SW480 (cell line): ENCODE measurements at places on chromosomes 1 and 21.

GRCh38 chr1:42930178-42931107 is 28.2 kb downstream of the SLC2A1 start:
- no peak for DNase-seq

GRCh38 chr1:92949937-92950817 is 11.1 kb downstream of the DIPK1A start:
- DNase-seq = peak; percentile 33

GRCh38 chr1:169102567-169102966 is 3.9 kb upstream of the ATP1B1 start:
- peak; percentile 74 for DNase-seq

- DNase-seq = no peak
These were observed 9.6 kb upstream of the ADCY10 start for GRCh38 chr1:167923324-167924056.

DNA sequence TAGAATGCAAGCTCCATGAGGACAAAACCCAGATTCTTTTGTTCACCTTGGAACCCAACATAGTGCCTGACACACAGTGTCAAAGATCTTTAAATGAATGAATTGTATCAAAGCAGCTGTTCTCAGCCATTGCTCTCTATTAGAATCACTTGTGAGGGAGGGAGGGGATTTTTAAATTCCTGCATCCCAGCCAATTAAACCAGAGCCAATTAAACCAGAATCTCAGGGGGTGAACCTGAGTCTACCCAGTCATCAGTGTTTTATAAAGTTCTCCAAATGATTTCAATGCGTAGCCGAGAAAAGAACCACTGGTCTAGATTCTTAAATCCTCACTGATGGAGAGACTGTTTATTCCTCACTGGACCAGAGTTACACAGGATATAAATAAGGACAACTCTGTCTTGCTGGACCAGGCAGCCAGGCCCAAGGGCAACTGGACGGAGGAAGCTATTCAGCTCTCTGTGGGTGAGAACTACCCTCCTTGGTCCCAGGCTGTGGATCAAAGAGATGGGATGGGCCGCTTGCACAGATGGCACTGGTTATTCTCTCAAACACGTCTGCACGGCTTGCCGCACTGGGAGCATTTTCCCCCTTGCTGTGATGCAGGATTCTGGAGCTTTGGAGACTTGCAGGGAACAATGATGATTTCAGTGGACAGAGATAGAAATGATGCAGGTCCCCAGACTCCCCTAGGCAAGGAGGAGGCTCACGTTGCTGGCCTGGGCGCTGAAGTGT is 20.0 kb upstream of the CDCA8 start:
- no peak for DNase-seq

- DNase-seq = no peak
These were observed 53.6 kb upstream of the CTPS1 start for GRCh38 chr1:40925834-40926410.

GRCh38 chr1:193498088-193498655 is 311.8 kb upstream of the B3GALT2 start:
- no peak for DNase-seq

DNA sequence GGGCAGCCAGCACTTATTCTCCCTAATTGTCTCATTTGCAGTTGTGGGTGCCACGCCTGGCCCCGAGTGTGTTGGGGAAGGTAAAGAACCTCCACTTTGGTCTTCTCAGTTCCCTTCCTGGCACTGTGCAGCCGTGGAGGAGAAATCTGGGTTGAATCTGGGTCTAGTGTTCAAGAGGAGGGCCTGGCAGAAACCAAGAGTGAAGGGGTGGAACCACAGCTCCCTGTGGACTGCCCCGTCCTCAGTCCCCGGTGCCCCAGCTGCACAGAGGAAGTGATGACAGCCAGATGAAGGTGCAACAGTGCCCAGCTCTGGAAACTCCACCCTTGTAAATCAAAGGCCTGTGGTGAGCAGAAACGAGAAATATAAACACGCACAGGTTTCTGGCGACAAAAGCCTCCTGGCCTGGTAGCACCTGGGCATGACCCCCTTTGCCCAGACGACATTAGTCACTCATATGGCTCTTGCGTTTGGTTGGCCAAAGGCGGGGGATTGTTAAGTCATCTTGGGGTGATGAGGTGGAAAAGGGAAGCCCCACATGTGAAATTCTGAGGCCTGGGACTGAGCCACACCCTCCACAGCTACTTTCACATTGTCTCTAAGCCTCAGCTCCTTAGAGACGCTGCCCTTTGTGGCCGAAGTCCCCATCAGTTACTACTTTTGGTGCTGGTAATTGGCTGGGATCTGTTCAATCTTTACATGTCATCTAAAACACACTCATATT is 4.2 kb upstream of the ECE1 start:
- peak; percentile 94 for DNase-seq

DNA sequence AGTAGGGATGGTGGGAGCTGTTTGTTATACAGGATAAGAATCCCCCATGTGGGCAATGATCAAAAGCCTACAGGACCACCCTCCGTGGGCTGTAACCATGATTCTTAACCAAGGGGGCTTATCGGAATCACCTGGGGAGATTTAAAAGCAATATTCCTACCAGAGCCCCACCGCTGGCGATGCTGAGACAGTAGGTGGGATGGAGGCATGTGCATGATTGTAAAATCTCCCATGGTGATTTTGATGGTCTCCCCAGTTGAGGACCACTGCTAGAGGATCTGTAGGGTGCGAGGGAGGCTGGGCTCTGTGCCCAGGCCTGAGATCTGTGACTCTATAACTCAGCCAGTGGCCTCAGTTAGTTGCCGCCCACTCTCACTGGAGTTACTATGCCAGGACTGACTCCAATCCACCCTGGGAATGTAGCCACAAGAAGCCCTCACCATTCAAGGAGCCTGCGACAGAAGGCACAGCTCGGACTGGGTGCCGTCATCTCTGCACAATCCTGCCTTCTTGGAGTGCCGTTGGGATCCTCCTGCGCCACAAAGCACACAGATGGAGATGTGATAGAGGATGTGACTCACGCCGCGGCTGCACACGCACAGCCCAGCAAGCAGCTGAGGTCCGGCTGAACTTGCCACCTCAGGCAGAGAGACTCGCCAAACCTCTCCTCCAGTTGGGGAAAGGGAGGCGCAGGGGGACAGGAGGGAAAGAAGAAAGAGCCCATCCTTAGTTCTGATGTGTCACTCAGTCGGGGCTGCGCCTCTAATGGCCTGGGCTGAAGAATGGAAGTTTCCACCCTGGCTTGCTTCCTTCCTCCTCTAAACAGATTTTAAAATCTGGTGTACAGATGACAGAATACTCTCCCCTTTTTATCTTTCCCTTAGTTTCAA is 26.5 kb downstream of the AKNAD1 start:
- peak; percentile 85 for DNase-seq

DNA sequence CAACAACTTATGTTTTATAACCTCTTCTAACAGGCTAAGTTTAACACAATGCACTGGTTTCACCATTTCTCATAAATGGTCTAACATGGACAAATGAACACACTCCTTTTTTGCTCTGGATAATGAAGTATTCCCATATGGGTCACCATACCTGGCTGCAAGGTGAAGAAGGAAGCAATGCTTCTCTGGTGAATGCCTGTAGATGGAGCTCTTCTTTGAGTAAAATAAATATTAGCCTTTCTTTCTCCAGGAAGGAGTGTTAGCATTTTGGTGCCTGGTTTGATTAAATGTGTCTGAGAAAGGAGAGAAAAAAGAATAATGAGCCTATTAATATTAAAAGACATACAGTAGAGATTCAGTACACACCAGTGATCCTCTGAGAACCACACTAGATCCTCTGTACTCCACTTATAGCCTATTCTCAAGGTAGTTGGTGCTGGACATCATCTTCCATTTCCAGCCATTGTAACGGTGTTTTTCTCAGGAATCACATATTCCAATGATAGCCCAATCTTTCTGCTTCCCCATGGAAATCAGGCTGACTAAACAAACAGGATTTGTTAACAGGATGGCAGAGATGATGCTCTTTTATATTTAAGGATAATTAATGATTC is 17.6 kb downstream of the MTFR1L start:
- peak; percentile 60 for DNase-seq

- DNase-seq = no peak
These were observed 42.9 kb downstream of the IER5 start for GRCh38 chr1:181131255-181131941.

GRCh38 chr1:60427194-60427593 is 353.6 kb upstream of the C1orf87 start:
- DNase-seq = no peak

DNA sequence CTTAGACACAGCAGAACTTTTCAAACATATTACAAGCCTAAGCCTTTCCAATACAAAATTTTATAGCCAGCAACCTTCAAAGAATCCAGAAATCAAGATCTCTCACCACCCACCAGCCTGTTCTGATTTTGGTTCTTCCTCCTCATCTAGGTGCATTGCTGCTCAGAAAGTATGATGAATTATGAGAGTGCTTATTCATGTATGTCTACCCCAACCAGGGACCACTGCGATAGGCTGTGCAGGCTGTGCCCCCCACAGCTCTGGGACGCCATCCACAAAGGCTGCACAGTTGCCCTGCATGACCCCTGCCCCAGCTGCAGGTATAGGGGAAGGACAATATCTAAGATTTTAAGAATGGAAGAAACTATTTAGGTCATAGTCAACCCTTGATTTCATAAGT is 55.4 kb downstream of the WDR64 start:
- DNase-seq = no peak

GRCh38 chr1:103525114-103525606 is 339 bp upstream of the RNPC3 start:
- DNase-seq = peak; percentile 41

- no peak for DNase-seq
These were observed 150.9 kb downstream of the PTPRU start for GRCh38 chr1:29387210-29387609.

DNA sequence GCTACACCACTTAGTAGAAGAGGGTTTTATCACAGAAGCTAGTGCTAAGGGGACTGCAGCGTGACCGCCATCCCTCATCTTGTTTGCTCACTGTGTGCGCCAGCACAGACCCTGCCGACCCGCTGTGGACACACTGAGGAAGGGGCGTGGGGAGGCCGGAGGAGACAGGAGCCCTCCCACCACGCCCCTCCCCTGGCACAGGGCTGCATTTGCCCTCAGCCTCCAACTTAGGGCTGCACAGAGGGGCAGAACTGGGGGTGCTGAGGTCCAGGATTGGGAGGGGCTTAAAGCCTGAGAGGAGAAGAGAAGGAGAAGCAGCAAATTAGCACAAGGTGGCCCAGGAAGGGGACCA is 37.2 kb downstream of the RRP1 start:
- DNase-seq = no peak

DNA sequence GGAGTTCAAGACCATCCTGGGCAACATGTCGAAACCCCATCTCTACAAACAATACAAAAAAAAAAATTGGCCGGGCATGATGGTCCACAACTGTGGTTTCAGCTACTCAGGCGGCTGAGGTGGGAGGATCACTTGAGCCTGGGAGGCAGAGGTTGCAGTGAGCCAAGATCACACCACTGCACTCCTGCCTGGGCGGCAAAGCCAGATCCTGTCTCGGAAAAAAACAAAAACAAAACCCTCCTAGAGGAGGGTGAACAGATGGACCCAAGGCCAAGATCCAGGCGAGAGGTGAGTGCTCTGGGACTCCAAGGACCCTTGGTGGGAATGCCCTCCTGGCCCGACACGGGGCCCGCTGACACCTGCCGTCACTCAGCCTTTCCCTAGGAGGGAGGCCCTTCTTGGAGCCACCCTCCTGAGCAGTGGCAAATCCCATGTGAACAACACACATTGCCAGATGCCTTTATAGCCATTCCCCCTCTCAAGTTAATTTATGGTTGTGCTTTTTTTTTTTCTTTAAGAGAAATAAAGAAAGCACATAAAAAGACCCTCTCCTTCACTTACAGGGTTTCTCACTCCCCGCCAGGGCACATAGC is 380 bp downstream of the TFF2 start:
- DNase-seq = no peak

DNA sequence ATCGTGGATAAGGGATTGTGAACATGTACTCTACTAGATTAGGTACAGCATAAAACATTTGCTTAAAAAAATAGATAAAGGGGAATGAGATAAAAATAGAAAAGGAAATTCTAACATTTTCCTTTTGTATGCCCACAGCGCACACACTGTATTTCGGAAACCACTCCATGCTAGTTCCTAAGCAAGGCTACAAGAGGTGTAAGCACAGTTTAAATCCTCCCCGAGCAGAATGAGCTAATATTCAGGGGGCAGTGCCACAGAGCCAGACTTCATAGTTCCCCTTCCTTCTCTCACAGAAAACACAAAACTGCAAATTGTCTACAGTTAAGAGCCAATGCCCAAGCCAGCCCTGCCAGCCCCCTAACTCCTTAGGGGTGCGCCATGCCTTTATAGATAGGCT is 159.4 kb downstream of the ZNF281 start:
- DNase-seq = no peak

- DNase-seq = no peak
These were observed 69.1 kb downstream of the WLS start for GRCh38 chr1:68163220-68163619.

- DNase-seq = no peak
These were observed 46.8 kb upstream of the ZC3H11B start for GRCh38 chr1:219659684-219660083.

- DNase-seq = no peak
These were observed 1514.2 kb downstream of the MRPL39 start for GRCh38 chr21:24093032-24093431.

- DNase-seq = no peak
These were observed 6.1 kb upstream of the SLC19A2 start for GRCh38 chr1:169491845-169492281.

- DNase-seq = peak; percentile 29
These were observed 132.8 kb downstream of the PTPRC start for GRCh38 chr1:198771563-198772153.

DNA sequence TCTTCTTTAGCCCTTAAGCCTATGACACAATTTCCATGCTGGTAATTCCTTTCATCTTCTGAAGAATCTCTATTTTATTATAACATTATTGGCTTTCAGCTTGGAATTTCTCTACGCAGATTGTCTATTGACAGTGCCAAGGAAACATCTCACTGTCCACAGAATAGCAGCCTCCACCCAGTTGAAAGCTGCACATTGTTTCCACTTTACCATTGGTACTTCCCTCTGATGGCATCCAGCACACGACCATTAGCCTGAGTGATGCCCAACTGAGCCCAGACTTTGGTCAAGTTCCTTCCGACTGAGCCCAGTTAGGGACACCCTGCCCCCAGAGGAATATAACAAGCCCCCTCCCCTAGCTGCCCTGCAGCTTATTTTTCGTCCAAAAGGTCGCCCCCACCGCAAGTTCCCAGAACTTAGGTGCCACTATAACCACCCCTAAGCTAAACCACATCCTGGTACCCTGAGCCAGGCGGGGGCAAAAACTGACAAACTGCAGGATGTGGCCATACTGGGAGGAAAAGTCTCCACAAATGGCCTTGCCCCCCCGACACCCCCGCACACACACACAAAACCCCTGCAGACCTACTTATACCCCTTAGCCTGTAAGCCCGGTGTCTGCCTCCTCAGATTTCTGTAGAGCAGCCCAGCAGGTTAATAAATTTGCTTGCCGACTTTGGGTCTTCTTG is 13.2 kb downstream of the GBP5 start:
- DNase-seq = no peak

DNA sequence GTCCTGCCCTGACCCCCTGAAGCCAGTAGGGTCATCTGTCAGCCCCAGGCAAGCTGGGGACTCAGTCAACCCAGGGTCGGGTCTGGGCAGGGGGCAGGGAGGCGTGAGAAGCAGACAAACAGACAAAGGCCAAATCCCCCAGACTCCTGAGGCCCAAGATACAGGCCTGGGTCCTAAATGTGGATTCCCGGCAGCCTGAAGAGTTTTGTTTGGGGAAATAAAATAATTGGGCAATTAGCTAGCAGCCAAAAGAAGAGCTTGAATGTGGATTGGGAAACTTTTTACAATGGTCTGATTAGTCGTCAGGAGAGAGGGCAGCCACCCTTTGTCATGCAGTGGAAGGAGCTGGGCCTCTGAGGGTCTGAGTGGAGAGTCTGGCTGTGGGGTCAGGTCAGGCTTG is 4.5 kb upstream of the LEFTY2 start:
- no peak for DNase-seq

GRCh38 chr1:115706587-115707425 is 61.7 kb downstream of the CASQ2 start:
- peak; percentile 25 for DNase-seq
